Endothelial cell (in vitro differentiated cells): ENCODE measurements at places on chromosomes 11 and 22.

DNA sequence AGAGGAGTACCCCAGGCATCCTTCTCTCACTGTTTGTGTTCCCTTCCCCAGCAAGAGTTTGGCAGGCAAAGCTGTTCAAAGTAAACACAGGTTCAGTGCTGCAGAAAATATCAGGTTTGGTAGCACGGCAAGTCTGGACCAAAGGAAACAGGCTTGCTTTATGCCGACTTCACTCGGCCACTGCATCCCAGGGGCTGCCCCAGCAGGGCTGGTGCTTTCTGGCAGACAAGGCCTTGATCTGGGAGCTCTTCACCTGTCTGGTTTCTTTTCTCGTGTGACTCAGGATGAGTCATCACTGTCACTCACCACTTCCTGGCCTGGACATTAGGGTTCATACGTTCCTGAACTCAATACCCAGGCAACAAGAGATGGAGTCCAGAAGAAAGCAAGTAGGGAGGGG is 52.6 kb upstream of the NAV2 start:
- no peak for DNase-seq

- no peak for DNase-seq
Measured at GRCh38 chr11:22584976-22585375, 40.6 kb downstream of the FANCF start.

DNA sequence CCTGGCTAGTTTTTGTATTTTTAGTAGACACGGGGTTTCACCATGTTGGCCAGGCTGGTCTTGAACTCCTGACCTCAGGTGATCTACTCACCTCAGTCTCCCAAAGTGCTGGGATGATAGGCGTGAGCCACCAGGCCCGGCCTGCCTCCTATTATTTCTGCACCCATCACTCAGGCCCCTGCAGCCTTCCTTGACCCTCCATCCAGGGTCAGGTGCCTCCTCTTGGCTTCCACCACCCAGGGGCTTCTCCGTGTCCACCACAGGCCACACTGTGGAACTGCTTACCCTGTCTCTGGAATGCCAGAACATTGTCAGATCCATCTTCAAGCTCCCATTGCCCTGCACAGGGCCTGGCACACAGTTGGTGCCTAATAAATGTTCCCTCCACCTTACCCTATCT is 75.4 kb upstream of the RTL6 start:
- no peak for DNase-seq

DNA sequence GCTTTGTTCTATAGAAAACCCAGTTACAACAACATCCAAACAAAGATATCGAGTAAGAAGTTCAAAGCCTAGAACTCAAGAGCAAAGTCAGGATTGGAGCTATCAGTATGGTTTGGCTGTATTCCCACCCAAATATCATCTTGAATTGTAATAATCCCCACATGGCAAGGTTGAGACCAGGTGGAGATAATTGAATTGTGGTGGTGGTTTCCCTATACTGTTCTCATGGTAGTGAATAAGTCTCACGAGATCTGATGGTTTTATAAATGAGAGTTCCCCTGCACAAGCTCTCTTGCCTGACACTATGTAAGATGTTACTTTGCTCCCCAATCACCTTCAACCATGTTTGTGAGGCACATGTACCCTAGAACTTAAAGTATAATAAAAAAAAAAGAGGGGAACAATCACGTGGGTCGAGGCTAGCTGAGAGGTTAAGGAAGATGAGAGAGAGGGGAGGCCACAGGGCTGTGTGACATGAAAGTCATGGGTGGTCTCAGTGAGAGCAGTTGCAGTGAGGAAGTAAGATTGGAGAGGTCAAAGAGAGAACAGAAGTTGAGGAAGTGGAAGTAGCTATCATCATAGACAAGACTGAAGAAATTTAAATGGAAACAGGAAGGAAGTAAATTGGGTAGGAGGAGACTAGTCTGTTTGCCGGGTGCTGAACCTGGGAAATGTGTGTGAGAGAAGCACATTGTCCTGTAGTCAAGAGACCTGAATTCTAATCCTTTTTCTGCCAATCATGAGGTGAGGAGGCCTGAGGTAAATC is 80.1 kb upstream of the CD44 start:
- no peak for DNase-seq

DNA sequence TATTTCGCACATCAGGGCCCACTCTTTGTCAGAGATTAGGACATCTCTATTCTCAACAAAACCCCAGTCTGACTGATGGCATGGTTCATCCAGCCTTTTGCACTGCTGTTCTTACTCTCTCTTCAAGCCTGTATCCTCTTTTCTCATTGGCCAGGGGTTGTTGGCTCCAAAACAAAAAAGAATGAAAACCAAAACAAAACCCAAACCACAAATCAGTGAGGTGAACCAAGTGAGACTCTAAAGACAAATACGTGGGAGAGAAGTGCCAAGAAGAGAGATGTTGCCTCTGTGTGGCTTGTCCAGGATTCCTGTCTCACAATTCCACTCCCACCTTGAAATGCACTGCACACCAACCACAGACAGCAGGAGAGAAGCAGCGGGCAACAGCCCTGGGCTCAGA is 278.9 kb upstream of the NARS2 start:
- DNase-seq, result no peak

- no peak for DNase-seq
Measured at GRCh38 chr22:46428602-46429324, 93.2 kb downstream of the TRMU start.
